Right atrium auricular region (tissue), 2 donors: ENCODE measurements at places on chromosomes 12 and 14. TPM values are rescaled to one million over a fixed set of nuclear protein-coding genes. Genes with fewer than 3 reads are reported as not detected.

DNA sequence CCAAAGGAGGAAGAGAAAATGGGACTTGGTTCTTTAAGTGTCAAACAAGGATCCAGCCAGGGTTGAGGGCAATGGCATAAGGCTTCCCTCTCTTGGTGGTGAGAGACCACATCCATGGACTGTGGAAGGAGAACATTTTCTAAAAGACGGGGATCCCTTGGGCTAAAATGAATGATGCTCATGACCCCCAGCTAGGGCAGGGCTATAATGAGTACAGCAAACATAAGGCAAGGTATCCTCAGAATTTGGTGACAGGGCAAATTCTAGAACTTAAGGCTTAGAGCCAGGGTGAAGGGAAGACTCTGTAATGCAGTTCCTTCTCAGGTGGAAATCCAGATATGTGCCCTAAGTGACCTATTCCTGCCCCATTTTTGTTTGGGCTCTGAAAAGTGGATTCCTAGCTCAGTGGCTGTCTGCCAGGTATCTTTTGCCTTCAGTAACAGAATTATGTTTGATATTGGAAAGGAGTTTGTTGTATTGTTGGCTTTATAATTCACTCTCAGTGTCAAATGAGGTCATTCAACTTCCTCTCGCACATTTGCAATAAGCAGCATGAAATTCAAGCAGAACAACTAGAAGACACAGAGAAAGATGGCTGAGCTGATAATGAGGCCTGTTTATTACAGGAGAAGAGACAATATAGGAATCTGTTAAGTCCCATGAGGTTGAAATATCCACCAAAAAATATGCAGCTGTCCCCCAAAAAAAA lies 76.8 kb downstream of the DAD1 start:
- no peak overlapping the region for H3K4me3 ChIP-seq
- DNase-seq: no peak
- H3K27ac ChIP-seq: peak overlapping the region; percentile 62

GRCh38 chr12:109519787-109520186 lies 42.4 kb downstream of the UBE3B start:
- H3K4me1 ChIP-seq: no peaks in the 10 kb centered on the region
- peaks cover 62% of the 10 kb centered on the region for H3K36me3 ChIP-seq

GRCh38 chr14:97813556-97813955 lies 1016.4 kb downstream of the VRK1 start:
- no peak overlapping the region for H3K4me3 ChIP-seq
- no peak for DNase-seq
- H3K27me3 ChIP-seq: no peaks in the 10 kb centered on the region
- no peaks in the 10 kb centered on the region for H3K4me1 ChIP-seq

- no peak overlapping the region for H3K4me3 ChIP-seq
- no peak overlapping the region for H3K27ac ChIP-seq
- no peaks in the 10 kb centered on the region for H3K36me3 ChIP-seq
- no peak for DNase-seq
Observed at GRCh38 chr12:128170181-128170580, 96.8 kb upstream of the TMEM132C start.

TSPAN9 gene
- total RNA-seq: 185 TPM

PIP4K2C gene
- total RNA-seq: 22.1 TPM

LTA4H gene
- 45.5 TPM for total RNA-seq

AMDHD1 gene
- total RNA-seq: 0.63 TPM
